ENCODE measurements at places on chromosomes 3 and 15.

- DNase-seq = no peak
These were observed 160.5 kb downstream of the CHSY1 start for GRCh38 chr15:101091080-101092017.

DNA sequence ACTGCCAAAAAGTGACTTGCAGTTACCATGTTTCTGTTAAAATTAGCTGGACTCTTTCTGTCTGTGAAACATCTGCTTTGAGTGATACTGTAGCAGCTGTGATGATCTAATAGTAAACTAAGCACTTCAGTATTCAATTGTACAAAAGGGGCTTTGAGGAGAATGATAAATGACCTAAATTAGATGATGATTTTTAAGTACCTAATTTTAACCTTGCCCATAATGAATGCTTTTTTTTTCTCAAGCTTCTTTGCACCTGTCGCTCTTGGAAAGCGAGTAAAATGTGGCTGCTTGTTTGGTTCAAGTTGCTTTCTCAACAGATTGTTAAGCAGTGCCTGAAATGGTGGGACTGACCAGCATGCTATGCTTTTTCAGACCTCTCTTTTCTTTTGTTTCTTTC lies 752.3 kb downstream of the EPHA3 start:
- DNase-seq = no peak

- DNase-seq = no peak
These were observed 38.2 kb upstream of the RNF7 start for GRCh38 chr3:141699897-141700296.

- no peak for DNase-seq
These were observed 127.6 kb upstream of the GBE1 start for GRCh38 chr3:81888914-81889557.

- DNase-seq = no peak
These were observed 184.4 kb upstream of the NECTIN3 start for GRCh38 chr3:110887176-110887575.

- no peak for DNase-seq
These were observed 2.8 kb upstream of the C15orf40 start for GRCh38 chr15:83014205-83014653.

Data from T-helper 2 cell treated with Interferon-gamma antibody and Interleukin-4, amounts not matched to agents 5 μg/mL and 100 μg/mL, for 36 hours (primary cell).